ENCODE measurements at places on chromosomes 5 and 9. TPM values are rescaled to one million over a fixed set of nuclear protein-coding genes. Genes with fewer than 3 reads are reported as not detected.

Gene F2RL2
- total RNA-seq, result 9.8 TPM

DNA sequence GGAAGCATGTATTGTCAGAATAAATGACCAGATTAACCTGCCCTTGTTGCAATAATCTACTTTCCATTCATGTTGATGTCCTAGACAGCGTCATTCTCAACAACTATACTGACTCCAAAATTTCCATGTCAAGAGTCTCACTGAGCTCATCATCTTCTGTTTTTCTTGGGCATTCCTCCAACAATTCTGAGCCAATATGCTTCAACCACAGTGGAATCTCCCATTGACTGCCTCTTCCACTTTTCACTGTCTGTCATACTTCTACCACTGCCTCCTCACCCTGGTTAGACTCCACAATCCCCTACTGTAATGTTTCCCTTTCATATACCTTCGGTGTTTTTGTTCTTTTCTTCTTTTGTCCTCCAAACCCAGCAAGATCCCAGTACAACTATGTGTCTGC, 162.8 kb downstream of the TLE1 start:
- DNase-seq, result peak; percentile 48

- peak; percentile 38 for DNase-seq
Observed at GRCh38 chr9:14957109-14957508, 46.9 kb upstream of the FREM1 start.

- DNase-seq, result no peak
Observed at GRCh38 chr5:31113666-31114350, 79.7 kb upstream of the CDH6 start.

Gene MYMK
- 18.3 TPM for total RNA-seq

Data from tongue (tissue), 3 donors.